NB4 (cell line): ENCODE measurements at places on chromosomes 1 and 21.

DNA sequence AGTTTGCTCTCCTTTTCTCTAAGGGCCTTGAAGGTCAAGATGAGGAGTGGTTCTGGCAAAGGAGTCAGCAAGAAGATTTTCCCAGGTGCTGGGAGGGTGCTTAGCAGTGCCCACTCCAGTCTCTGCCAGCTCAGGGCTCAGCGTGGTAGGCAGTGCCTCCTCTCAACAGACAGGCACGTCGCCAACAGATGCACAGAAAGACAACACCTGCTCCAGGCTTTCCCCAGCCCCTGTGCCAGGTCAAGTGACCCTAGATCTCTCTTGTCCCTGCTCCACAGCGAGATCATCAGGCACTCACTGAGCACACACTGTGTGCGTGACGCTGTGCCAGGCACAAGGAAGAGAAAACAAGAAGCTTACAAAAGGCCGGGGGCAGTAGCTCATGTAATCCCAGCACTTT is 86.0 kb downstream of the CASZ1 start:
- no peak for DNase-seq

DNA sequence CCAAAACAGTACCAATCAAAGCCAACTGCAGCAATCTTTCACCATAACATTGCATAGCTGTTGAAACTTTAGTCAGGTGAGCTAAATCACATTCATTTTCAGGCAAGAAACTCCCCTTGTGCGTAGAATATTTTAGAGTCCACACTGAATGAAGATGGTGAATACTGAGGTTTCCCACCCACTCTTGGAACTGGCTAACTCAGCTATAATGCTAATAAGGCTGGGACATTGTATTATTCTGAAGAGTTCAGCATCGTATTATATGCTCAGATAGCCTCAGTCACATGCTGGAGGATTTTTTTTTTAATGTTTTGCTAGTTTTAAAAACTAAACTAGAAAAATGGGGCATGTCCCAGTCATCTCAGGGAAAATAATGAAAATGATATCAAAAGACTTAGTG is 352.3 kb upstream of the FMN2 start:
- no peak for DNase-seq

DNA sequence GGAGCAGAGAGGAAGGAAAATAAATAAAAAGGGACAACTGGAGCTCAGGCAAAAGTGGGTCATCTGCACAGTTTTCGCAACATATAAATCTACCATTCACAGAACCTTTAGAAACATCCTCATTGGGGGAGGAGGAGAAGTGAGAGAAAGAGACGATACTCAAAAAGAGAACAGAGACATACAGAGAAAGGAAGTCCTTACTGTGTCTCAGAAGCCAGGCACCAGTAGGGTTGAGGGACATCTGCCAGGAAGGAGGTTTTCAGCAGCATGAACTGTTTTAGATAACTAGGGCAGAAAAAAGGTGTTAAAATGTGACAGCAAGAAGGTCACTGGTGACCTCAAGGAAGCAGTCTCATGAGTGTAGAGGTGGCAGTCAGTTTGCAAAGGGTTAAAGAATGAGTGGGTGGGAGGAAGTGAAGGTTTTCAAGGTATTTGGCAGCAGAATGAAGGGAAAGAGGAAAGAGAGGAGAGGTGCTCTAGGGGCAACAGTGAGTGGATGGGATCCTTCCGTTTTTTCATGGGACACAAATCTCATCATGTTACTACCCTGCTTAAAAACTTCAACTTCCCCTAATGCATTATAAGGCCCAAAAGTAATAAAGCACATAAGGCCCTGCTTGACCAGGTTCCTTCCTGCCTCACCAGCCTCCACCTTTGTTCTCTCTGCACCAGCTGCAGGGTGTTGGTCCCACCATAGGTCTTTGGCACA is 9.5 kb downstream of the JAK1 start:
- DNase-seq = peak; percentile 17

DNA sequence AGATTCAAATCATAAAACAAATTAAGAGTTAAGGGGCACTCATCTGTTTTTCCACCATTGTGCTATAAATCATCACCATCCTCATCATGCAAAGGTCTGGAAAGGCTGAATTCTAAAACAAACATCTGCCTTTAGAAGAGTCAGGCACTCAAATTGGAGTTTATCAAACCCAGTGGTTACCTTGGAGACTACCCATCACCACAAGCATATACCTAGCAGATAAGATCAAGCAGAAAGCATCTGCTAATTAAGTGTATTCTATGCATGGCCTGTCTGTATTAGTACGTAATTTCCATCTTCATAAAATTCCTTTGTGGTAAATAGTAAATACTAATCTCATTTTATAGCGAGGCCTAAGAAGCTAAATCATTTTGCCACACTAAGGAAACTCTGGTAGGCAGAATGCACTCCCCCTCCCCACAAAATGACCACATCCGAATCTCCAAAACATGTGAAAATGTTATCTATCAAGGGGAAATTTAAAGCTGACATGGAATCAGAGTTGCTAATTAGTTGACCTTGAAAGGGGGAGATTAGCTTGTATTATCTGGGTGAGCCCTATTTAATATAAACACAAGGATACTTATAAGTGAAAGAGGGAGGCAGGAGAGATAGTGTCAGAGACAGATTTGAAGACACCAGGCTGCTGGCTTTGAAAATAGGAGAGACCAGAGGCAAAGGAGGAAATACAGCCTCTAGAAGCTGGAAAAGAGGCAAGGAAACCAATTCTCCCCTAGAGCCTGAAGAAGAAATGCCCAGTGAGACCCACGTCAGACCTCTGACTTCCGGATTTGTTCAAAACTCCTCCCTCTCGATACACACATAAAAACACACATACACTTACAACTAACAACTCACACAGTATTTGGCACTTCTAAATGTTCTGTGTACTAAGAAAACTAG is 23.2 kb downstream of the ARID4B start:
- DNase-seq = no peak

GRCh38 chr1:222631611-222632208 is 13.8 kb downstream of the MIA3 start:
- DNase-seq = no peak

GRCh38 chr1:67880056-67880601 is 46.9 kb upstream of the GNG12 start:
- DNase-seq = no peak

GRCh38 chr1:28449904-28450303 is 55.9 kb upstream of the RCC1 start:
- DNase-seq = peak; percentile 19

GRCh38 chr1:215890438-215890837 is 323.3 kb downstream of the KCTD3 start:
- no peak for DNase-seq

DNA sequence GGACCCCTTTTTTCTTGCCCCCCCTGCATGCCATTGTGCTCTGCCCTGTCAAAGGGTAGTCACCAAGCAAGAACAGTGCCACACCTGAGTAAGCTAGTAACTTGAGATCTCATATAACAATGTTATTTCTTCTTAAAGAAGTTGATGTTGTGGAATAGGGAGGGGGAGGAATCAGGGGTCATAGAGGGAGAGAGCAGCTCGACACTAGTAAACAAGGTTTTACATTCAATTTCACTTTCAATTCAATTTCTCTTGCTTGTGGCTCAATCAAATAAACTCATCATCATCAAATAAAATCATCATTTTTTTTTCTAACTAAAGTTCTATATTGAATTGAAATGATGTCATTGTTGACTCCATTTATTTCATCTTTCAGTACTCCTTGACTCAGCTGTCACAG is 106.4 kb downstream of the CRB1 start:
- DNase-seq = no peak

DNA sequence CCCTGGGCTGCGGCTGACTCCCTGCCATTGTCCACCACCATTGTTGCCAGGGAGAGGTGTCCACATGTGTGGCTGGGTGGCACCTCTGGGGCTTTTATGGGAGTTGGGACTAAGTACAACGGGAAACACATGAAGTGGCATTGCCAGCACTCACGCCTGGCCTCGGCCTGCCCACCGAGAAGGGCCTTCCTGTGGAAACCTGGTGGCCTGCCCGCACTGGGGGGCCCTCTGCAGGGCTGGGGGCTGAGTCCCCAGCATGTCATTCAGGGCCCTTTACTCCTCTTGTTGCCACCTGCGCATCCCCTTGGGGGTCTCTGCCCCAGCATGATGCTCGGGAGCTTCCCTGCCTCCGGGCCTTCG is 35.5 kb upstream of the RUNX3 start:
- no peak for DNase-seq

DNA sequence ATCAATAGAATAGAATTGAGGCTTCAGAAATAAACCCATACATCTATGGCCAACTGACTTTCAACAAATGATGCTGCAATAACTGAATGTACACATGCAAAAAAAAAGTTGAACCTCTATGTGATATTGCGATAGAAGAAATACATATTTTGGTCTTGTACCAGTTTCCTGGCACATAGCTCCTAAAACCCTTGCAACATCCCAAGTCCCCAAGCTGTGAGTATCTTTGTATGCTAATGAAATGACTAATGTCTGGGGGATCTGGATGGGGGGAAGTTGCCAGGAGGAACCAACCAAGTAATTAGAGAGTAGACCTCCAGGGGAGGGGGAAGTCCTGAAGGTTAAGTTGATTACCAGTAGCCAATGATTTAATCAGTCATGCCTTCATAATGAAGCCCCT is 24.4 kb downstream of the BLZF1 start:
- peak; percentile 74 for DNase-seq

DNA sequence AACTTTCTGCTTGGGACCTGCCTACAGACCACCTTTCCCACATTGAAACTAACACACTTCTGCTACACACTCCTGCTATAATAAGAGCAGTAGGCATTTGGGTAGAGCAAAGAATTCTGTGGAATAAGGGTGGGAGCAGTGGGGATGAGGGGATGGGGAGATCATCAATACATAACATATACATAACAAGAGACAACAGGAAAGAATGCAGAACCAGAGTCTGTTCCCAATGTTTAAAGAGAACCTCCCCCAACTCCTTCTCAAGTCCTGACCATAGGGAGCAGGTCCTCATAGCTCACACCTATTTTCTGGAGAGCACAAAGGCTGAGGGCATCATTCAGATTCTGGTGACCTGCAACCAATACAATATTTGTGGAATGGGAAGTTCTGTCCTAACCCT is 121.6 kb upstream of the BARHL2 start:
- no peak for DNase-seq

DNA sequence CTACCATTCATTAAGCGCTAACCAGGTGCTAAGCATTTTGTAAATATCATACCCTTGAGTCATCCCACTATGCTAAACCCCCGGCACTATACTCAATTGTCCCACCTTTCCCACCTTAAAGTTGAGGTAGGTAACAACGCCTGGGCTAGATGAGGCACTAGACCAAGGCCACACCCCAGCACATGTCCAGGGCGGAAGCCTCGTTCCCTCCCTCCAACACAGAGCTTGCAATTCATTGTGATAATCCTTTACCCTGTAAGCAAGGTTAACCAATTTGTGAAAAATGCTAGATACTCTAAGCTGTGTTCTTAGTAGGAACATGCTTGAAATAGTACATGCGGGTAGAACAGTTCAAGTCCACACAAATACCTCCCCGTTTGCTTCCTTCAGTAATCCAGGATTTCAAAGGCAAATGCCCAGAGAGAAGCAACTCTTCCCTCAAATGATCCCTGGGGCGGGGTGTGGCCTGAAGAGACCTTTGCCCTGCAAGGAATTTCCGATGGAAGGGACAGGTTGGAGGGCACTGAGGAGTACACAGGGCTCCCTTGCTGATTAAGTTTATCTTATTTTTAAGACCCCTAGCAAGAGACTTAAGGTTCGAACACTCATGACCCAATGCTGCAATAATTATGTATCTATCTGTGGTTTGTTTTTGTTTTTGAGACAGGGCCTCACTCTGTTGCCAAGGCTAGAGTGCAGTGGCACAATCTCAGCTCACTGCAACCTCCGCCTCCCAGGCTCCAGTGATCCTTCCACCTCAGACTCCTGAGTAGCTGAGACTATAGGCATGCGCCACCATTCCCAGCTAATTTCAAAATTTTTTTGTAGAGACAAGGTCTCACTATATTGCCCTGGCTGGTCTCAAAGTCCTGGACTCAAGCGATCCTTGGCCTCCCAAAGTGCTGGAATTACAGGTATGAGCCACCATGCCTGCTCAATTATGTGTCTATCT is 2.6 kb downstream of the RSPH1 start:
- no peak for DNase-seq

DNA sequence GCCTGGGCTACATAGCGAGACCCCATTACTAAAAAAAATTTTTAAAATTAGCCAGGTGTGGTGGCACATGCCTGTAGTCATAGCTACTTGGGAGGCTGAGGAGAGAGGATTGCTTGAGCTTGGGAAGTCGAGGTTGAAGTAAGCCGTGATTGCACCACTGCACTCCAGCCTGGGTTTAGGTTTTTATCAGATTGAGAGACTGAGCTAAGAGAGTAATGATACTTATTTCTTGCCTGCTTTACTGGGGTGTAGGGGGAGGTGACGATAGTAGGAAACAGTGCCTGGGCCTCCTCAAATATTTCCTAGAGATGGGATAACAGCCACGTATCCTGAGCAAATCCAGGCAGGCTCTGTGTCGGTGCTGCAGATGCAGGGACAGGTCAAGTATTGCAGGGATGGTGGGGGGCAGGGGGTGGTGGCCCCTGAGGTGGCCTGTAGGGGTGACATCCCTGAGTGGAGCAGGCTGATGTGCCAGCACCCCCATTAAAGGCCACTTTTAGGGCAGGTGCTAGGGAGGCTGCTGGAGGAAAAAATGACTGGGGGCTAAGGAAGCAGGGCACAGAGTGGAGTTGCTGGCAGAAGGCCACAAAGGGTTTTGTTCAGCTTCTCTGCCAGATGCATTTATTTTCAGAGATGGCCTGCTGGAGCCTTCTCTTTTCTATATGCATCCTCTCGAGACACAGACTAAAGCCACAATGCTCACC is 130.5 kb downstream of the RHOU start:
- DNase-seq = no peak

- DNase-seq = no peak
Observed at GRCh38 chr1:245198748-245199516, 44.1 kb downstream of the KIF26B start.

- DNase-seq = no peak
Observed at GRCh38 chr21:46643379-46644177, 8.1 kb downstream of the PRMT2 start.

DNA sequence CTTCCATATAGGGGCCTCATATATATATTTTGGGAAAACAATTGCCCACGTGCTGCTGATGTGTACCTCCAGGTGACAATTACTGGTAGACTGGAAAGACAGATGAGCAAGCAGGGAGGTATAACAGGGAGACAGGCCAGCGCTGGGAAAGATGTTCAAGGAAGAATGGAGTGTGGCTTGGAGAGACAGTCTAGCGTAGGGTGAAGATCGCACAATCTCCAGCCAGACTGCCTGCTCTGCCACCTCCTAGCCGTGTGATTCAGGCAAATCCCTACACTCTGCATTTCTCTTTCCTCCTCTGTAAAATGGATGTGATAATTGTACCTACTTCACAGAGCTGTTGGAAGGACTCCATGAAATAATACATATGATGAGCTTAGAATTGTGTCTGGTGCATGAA is 66.1 kb downstream of the TMCO4 start:
- no peak for DNase-seq

- DNase-seq = no peak
Observed at GRCh38 chr1:203410182-203410900, 59.4 kb upstream of the FMOD start.

DNA sequence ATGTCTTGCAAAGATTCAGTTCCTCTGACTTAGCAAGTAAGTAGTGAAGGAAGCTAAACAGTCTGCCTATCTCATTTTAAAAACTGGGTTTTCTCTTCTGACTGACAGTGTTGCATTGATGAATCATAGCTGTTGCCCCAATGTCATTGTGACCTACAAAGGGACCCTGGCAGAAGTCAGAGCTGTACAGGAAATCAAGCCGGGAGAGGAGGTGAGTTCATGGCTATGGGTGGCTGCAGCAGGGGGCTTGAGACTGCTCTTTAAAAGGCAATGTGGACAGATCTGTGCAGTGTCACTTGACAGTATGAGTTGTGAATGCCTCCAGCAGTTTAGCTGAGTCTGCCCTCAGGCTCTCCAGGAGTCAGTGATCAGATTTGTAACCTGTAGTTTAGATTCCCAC is 46.6 kb downstream of the SMYD2 start:
- peak; percentile 37 for DNase-seq
